Renal pelvis (tissue), 12 donors: ENCODE measurements at places on chromosomes 1 and 21.

GRCh38 chr1:19804831-19805251, 5.1 kb upstream of the TMCO4 start:
- DNase-seq: no peak

DNA sequence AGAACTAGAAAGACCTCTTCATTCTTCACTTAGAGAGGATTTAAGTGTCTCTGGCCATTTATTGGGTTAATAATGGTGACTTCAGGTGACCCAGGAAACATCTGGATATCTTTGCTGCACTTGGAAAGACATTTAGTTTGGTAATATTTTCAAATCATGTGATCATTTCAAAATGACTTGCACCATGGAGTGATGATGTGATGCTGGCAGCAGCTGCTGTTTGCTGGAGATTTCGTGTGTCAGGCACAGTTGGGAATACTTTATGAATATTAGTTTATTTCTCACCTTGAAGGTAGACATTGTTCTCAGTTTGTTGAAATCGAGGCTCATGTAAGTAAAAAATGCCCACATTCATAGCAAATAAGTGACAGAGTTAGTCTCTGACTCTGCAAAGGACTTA, 236.0 kb downstream of the DISC1 start:
- DNase-seq: no peak

DNA sequence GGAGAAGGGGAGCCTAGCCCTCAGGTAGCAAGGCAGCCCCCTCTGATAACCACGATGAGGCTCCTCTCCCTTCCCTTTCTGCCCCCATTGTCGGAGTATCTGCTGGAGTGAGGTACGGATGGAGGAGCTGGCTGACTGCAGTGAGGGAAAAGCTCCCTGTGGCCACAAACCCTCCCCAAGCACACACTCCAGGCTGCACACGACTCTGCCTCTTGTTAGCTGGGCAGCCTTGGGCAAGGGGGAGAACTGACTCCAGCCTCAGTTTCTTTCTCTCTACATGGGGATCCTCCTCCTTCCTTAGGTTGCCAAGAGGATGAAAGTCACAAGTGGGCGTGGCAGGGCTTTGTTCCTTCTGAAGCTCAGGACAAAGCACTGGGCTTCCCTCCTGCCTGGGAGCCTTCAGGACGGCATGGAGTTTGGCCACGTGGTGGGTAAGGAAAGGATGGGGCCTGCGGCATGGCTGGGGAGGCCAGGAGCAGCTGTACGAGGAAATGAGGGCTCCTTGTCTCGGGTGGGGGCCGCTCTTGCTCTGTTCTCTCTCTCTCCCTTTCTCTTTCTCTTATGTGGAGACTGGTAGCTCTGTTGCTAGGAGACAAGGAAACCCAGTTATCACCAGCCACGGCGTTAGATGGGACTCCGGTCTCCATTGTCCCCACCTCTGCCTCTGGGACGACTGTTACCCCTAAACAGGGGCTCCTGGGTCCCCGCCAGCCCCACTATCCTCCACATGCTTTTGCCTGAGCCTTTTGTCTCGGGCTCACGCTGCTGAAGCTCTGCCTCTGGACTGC, 39.7 kb downstream of the LRP8 start:
- no peak for DNase-seq

DNA sequence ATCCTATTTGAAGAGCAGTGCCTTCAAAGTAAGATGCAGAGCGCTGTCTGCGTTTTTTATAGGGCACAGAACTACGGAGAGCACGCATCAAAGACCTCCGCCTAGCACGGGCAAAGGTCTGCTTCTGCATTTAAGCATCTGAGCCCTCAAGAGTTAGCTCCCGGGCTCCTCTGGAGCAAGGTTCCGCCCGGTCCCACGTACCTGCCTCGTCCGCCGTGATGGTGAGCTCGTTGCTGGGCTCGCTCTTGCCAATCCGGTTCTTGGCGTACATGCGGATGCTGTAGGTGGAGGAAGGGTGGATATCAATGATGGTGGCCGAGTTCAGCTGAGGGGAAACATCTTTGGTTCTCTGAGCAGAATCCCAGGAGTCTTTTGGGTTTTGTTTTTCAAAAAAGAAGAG, 311.5 kb downstream of the PCP4 start:
- DNase-seq: no peak

DNA sequence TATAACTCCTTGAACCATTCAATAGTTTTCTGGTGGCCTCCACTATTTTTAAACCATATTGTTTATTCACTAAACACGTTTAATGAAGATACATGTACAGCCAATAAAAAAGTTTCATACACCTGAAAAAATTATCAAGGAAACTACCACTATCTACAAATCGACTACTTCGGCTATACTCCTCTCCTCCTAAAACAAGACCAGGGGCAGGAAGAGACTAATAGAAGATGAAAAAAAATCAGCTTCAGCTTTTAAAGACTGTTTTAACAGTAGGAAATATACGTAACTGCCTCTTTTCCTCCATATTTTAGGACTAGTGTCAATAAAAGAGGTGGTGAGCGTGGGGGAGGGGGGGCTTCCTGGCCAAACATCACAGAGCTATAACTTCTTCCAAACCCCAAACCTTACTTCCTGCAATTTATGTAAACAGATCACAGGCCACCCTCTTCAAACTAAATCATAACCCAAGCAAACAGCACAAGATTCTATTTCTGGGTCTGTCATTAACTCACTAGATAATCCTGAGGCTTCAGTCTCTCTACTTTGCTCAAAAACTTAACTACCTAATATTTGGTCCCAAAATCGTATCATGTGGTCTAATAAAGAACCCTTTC, 15.1 kb downstream of the FOXJ3 start:
- DNase-seq: no peak

GRCh38 chr1:32014199-32014947, 705 bp downstream of the KHDRBS1 start:
- peak; percentile 57 for DNase-seq

DNA sequence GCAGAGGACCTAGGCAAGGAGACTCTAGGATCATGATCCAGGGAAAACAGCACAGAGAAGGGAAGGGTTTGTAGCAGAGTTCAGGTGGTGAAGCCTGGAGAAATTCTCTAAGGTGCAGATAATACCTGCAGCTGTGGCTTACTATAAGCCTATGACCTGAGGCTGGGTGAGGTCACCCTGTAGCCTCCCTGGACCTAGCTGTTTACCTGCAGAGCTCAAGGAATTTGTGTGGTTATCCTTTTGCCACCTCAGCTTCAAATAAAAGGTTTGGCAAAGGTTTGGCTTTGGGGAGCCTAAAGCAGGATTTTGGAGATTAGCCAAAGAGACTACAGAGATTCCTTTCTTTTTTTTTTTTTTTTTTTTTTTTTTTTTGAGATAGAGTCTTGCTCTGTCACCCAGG, 79.5 kb upstream of the ZNF648 start:
- no peak for DNase-seq

GRCh38 chr21:44291078-44291935, 5.6 kb downstream of the AIRE start:
- DNase-seq: no peak

GRCh38 chr1:162639718-162640117, 7.5 kb downstream of the DDR2 start:
- no peak for DNase-seq

DNA sequence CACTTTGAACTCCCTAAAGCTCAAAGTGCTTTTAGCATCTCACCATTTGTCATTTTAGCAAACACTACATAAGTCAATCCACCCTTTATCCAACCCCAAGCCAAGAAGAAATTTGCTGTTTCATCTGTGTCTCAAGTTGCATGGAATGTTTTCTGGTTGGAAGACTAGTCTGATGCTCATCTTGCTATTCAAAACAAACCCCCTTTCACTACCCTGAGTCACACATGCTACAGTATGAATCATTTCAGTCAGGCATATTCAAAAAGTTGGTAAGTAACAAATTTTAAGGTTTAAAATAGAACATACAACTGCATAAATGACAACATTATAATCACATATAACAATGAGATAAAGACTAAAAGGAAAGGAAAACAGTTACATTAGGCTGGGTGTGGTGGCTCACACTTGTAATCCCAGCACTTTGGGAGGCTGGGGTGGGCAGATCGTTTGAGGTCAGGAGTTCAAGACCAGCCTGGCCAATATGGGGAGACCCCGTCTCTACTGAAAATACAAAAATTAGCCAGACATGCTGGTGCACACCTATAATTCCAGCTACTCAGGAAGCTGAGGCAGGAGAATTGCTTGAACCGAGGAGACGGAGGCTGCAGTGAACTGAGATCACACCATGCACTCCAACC, 38.7 kb downstream of the DSTYK start:
- DNase-seq: no peak

DNA sequence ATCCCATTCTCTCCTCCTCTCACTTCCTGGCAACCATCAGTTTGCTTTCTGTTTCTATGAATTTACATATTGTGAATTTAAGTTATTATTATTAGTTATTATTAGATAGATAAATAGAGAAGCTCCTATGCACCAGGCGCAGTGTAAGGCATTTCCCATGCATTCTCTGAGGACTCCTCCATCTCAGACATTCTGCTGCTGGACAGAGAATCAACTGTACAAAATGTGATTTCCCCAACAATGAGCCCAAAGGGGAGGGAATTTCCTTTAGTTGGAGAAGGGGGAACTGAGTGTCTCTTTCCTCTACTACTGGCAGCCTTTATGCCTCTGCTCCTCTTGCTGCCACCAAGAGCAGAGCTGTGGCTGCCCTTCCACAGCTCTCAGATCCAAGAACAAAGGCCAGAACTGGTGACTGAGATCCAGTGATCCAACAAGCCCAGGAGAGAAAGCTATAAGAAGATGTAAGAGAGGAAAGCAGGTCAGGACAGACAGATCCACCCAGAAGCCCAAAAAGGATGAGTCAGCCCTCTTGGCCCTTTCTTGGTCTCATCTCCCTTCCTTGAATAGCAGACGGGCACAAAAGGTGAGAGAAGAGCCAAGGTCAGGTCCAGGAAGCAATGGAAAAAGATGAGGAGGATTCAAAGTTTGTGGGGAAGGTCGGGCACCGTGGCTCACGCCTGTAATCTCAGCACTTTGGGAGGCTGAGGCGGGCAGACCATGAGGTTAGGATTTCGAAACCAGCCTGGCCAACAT, 3.5 kb upstream of the IVL start:
- DNase-seq: no peak
